Femur (tissue), 1 donor: ENCODE measurements at places on chromosomes 3 and 15.

GRCh38 chr3:196397941-196398340 lies 34.3 kb downstream of the UBXN7 start:
- no peak for DNase-seq

GRCh38 chr3:150061288-150062024 lies 90.8 kb upstream of the PFN2 start:
- DNase-seq = peak; percentile 67

DNA sequence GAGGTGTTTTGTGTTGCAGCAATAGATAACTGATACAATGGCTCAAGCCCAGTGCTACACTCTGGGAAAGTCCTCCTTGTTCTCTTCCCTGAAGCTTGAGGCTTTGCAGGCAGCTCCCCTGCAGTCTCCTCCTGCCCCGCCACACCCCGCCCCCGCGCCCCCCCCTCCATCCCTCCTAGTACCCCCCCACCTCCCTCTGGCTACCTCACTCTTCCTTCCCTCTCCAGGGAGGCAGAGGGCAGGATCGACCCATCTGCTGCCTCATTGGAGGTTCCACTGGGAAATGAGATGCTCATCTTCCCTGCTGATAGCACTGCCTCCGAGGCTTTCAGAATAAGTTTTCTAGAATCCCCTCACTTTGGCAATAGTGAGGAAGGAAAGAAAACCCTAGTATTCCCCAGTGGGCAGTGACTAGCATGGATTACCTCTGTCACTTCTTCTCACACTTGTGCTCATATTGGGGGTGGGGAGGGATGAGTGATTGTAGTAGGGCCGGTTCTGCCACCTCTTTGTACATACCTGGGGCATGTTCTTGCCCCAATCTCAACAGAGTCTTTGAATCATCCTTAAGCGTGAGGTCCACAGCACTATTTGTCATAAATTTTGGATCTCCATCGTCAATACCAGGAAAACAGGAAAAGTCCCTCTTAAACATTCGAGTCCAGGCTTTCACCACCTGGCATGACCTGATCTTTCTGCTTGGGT lies 16.3 kb upstream of the RAB7A start:
- no peak for DNase-seq

DNA sequence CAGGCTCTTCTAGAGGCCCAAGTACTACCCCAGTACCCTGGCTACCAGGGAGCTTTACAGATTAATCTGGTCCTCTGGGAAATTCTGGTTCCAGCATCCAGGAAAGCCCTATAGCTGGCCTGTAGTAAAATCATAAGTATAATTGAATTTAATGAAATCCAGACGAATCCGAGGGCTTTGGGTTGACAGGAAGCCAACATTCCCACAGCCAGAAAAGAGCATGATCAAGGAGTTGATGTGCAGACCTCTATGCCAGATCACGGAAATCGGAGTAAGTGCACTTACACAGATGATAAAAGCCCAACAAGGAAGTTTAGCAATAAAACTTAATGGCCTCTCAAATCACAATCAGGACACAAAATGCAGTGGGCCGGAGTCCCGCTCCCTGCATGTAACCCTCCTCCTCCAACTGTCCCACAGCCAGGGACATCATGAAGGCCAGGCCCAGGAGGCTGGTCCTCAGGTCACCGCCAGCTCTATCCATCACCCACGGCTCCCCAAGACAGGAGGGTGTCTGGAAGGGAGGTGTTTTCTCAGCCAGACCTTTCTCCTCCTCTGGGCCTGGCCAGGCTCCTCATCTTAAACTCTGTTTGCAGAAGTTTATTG lies 62.8 kb upstream of the SEC22A start:
- DNase-seq = peak; percentile 71

- DNase-seq = no peak
Observed at GRCh38 chr3:163832547-163832946, 1245.7 kb downstream of the SI start.

DNA sequence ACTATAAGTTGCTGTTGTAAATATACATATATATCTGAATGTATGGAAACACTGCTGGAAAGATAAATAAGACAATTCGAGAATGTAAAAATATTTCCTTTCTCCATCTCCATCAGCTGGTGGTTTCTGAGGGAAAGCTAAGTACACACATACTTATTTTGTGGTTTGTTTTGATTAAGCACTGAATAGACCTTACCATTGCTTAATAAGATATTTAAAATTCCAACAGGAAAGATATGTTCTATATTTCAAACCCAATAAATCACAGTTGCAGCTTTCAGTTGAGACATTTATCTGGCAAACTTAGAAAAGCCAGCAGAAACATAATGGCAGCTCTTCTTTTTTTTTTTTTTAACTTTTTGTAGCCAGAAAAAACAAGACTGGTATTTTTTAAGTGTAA lies 160.4 kb downstream of the VGLL3 start:
- DNase-seq = no peak

DNA sequence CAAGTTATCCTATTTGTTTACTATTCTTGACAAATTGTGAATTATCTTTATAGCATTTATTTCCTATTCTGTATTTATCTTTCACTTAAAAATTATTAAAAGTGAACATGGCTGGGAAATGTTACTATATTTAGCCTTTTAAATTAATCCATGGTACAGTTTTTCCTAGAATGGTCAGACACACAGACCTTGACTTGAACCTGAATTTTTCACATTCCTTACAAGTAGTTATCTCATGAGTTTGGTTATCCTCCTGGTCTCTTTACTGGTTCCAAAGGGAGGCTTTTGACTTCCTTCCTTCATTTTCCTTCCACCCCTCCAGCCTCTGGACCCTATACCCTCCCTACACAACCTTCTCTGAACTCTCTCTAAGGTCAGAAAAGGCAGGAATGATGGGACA lies 280.6 kb downstream of the SATB1 start:
- DNase-seq = no peak

GRCh38 chr15:63240109-63240508 lies 37.3 kb upstream of the APH1B start:
- no peak for DNase-seq

DNA sequence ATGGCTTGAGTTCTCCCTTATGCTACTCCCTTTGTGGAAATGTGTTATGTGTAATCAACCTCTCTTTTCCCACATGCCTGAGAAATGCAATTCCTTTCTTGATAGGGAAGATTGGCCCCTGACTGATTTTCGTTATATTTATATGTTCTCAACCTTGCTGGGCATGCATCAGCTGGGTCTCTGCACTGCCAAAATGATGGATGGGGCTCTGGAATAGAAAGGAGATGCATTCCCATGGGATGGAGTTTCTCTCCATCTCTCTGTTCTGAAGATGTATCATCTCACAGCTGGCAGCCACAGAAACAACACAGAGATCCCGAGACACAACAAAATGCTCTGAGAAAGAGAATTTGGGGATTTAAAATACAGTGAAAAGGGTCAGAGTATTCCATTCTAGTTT lies 327.7 kb upstream of the LMCD1 start:
- no peak for DNase-seq

- DNase-seq = no peak
Observed at GRCh38 chr15:91275844-91276243, 175.8 kb downstream of the SV2B start.

DNA sequence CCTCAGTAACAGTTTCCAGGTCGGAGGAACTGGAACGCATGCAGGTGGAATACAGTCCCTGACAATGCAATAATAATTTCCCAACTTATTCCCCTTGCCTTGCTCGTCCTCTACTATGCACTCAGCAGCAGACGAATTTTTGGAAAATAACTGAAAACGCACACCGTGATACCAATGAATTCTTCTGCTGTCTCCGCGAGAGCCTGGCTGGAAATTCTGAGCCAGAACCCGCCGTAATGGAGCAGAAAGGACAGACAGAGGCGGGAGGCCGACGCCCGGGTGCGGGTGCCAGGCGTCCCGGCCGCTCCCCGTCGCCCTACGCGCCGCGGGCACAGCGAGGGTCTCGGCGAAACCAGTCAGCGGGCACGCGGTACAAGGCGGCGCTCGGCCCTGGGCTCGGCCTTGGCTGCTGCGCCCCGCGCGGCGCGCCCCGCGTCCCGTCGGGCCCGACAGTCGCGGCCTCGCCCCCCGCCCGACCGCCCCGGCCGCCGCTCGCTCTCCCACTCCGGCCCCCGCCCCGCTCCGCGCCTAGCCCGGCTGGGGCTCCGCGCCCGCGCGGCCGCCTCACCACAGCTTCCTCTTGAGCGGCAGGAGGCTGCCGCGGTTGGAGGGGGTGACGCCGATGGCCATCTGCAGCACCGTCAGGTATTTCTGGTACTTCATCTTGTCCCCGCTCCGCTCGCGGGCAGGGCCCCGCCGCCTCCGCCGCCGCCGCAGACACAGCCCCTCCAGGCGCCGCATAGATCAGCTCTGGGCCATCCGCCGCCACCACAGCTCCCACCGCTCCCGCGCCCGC lies 114.5 kb upstream of the GOLGA8J start:
- no peak for DNase-seq

DNA sequence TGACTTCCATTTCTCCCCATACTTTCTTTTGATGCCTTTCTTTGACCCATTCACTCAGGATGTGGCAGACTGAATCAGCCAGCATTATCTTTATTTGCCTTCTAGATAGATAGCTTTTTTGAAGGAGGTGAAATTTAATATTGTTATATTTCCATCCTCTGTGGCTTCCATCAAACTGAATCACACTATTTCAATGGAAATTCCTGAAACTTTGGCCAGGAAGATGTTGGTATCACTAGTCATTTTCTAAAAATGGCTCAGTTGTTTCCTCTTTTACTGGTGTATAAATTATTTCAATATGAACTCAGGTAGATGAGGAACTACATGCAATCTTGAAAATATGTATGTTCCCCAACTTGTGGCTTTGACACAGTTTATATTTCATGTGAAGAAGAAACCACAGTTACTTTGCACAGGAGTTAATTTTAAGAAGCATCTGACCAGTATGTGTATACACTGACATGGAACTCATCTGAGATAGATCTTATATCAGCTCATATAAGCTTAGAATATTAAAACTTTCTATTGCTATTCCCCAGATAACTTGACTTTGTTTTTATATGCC lies 248.3 kb downstream of the CGGBP1 start:
- DNase-seq = no peak

GRCh38 chr3:153289334-153289808 lies 127.3 kb downstream of the RAP2B start:
- no peak for DNase-seq

DNA sequence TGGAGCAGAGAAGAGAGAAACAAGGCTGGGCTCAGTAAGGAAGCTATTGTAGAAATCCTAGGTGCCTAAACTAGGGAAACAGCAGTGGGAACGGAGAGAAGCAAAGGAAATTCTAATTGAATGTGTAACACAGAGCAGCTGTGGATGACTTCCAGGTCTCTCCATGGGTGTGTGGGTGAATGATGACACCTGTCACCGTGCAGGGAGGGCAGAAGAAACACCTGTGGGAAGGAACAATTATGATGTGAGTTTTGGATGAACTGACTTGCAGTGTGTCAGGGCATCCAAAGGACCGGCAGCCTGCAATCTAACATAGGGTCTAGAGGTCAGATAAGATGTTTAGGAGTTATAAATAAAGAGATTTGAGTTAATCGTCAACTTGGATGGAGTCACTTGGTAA lies 144.2 kb downstream of the RYR3 start:
- DNase-seq = no peak

GRCh38 chr3:80233576-80233975 lies 465.8 kb upstream of the ROBO1 start:
- no peak for DNase-seq

DNA sequence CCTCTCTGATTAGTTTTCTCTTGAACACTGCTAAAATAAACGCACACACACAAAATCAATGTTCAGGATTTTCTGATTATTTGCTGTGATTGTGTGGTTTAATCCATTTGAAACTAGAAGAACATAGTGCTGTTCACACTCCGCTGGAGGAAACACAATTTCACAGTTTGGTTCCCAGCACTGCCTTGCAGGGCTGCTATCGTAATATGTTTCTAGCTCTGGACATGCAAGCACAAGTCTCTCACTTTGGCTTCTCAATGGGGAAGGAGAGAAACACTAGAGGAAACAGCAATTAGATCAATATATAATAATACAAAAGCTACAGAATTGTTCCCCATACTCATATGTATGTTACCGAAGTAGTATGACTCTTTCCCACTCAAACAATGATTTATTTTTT lies 299.5 kb downstream of the NSUN3 start:
- no peak for DNase-seq

DNA sequence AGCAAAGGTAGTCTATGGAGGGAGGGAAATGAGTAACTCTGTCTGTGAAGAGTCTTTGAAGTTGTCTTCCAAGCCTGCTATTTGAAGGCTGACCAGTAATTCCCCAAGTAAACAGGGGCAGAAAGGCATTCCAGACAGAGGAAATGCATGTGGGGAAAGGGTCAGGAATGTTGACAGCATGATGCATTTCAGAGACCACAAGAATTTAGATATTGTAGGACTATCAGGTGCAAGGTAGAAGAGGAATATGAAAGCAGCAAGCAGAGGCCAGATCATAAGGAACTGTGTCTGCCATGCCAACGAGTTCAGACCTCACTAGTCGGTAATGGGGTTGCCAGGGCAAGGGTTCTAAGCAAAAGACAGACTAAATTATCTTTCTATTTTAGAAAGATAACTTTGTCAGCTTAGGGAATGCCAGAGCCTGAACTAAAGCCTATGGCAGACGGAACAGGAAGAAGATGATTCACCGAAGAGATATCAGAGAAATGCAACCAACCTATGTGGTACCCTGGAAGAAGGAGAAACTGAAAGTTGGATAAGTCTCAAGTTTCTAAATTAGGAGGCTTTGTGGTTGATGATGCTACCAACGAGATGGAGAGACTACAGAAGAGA lies 327.0 kb upstream of the RORA start:
- DNase-seq = no peak

DNA sequence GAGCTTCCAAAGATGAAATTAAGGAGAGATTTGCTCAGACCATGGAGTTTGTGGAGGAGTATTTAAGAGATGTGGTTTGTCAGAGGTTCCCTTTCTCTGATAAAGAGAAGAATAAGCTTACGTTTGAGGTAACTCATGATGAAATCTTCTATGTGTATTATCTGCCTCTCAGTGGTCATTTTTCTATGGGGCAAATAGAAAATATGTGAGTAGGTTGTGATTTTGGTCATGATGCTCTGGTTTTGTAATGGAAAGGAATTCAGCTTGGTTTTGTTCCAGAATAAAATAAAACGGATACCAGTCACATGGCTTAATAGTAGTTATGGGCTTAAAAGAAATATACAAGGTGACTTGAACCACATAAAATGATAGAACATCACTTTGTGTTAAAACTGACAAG lies 181.1 kb downstream of the ITPR1 start:
- DNase-seq = no peak

DNA sequence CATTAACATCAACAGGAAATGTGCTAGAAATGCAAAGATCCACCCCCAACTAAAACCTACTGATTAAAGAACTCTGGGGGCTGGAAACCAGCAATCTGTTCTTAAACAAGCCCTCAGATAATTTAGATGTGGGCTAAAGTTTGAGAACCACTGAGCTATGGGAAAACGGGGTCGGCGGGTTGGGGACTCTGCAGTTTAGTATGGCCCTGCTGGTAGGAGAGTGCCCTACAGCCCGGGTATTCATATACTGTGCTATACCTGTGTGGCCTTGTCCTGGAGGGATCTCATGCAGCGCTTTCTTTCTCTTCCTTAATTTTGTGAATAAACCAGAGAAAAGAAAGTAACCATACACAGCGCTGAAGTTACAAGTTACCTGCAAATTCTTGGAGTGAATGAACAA lies 189.7 kb upstream of the GBE1 start:
- DNase-seq = no peak
